ENCODE measurements at places on chromosomes 4 and X.

DNA sequence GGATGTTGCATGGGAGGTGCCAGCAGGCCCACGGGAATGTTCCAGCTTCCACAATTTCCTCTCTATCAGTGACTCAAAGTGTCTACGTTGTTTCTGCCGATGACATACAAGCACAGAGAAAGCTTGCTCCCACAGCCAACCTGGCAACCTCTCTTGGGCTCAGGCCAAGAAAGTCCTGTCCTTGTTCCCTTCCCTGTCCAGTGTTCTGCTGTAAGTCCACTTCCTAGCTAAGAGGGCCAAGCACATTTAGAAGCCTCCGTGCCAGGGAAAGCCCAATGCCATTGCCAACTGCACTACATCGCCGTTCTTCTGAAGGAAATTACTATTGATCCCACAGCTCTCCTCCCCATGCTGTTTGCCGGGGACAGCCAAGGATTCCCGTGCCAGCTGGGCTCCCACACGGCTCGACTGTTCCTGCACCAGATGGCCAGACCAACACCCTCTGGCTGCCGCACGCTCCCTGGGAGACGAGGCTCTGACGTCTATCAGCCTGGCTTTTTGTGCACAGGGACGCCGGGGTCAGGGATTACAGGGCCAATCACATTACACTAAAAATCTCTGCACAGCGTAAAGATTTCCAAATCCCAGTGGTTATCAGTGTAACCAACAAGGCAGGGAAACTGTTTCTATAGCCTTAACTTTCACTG lies 284.0 kb downstream of the BCOR start:
- no peak for DNase-seq

GRCh38 chrX:110015032-110015431 lies 12.1 kb downstream of the TMEM164 start:
- peak; percentile 53 for DNase-seq

GRCh38 chrX:107627838-107628661 lies at the start of gene PRPS1:
Gene PRPS1 (plus strand): TSS chrX:107628510. CDS start chrX:107628629, 119 bp downstream.
- DNase-seq, result peak; percentile 97

DNA sequence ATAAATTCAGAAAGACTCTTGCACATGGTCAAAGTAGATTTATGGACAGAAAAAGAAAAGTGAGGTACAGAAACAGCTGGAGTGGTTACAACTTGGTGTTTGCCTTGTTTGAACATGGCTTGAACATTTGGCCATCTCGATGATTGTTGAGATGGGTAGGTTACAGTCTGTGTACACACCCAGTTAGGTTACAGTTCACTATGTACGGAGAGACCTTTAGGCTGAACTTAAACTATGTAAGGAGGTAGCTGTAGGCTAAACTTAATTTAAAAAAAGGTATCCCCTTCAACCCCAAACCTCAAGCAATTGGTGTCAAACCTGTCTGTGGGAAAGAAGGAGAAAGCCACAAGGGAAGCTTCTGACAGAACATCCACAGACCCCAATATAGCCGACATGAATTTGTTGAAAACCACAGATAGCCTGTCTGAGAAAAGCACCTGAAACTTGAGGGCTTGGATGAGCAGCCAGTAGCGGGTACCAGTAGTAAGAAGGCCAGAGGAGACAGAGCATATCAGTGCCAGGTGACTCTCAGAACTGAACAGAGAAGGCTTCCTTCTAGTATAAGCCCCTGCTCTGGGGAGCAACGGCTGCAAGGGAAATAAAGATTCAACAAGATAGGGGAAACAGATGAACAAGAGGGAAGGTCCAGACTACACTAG lies 247.9 kb upstream of the GALNTL6 start:
- no peak for DNase-seq

DNA sequence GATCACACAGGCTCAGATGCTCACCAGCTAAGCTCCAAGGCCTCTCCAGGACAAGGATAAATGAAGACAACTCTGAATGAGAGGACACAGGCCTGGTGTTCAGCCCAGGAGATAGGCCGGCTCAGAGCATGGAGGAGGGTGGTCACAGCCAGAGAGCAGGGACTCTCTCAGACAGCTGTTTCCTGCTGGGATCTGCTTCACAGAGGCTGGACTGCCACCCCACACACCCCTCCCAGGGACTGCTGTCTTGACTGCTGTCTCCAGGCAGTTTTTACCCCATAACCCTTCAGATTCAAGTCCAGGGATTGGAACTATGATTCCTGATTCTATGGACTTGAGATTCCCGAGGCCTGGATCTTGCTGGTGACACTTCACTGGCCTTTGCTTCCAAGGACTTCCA lies 89.0 kb downstream of the SMIM20 start:
- DNase-seq, result no peak

DNA sequence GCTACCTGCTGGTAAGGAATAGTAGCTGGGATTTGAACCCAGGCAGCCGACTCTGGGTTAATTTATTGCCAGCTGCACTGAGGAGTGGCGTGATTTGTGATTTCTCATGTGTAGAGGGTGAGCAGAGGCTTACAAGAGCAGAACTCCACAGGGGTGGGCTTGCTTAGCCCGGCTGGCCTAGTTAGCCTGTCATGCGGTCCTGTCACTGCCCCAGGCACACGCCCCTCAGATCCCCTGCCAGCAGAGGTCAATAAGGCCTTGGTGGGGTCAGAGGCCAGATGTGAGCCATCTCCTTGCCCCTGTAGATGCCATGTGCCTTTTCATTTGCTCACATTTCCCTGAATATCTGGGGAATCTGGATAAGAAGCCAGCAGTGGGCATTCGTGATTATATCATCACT lies 13.4 kb downstream of the NSDHL start:
- no peak for DNase-seq

DNA sequence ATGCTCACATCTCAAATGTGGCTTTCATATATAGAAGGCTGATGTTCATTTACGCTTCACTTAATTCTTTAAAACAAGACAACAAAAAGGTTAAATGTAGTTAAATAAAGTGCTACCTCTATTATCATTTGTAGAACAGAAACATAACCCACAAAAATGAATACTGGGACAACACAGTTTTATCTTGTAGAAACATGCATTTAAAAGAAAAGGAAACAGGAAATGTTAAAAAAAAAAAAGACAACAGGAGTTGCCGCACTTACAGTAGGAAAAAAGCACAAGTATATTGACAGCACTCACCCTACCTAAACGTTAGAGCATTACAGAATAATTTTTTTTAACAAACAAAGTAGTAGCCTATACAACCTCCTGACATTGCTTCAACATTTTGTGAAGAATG lies 4.8 kb downstream of the THOC2 start:
- DNase-seq, result no peak

- DNase-seq, result peak; percentile 62
Measured at GRCh38 chrX:100980608-100981497, 11.3 kb downstream of the ARL13A start.

DNA sequence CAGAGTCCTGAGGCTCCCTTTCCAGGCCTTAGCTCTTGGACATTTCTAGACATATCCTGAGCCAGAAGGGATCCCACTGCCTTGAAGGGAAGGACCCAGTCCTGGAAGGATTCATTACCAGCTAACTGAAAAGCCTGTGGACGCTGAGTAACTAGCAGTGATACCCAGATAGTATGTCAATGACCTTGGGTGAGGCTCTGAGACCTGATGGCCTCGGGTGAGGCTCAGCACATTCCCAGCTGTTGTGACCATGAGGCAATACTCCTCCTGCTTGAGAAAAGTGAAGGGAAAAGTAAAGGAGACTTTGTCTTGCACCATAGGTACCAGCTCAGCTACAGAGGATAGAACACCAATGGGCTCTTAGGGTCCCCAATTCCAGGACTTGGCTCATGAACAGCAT lies 268.1 kb downstream of the DKK2 start:
- no peak for DNase-seq

DNA sequence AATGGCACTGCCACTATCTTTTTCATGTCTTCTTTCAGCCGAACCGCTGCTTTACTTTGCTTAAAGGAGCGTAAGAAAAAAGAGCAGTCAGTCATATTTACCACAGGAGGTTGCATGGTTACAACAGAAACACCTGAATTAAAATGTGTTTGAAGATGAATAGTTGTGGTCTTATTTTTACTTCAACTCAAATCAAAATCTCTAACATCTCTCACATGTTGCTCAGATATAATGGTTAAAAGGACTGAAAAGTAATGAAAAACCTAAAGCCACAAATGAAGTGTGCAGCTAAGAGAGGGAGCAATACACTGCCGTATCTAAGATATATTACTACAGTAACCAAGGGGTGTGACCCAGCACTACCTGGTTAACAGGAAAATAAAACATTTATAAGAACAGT lies 27.4 kb downstream of the FAM13A start:
- no peak for DNase-seq

GRCh38 chr4:150971901-150972300 lies 43.2 kb downstream of the LRBA start:
- no peak for DNase-seq

GRCh38 chr4:141499261-141499853 lies 137.0 kb upstream of the IL15 start:
- DNase-seq, result no peak

DNA sequence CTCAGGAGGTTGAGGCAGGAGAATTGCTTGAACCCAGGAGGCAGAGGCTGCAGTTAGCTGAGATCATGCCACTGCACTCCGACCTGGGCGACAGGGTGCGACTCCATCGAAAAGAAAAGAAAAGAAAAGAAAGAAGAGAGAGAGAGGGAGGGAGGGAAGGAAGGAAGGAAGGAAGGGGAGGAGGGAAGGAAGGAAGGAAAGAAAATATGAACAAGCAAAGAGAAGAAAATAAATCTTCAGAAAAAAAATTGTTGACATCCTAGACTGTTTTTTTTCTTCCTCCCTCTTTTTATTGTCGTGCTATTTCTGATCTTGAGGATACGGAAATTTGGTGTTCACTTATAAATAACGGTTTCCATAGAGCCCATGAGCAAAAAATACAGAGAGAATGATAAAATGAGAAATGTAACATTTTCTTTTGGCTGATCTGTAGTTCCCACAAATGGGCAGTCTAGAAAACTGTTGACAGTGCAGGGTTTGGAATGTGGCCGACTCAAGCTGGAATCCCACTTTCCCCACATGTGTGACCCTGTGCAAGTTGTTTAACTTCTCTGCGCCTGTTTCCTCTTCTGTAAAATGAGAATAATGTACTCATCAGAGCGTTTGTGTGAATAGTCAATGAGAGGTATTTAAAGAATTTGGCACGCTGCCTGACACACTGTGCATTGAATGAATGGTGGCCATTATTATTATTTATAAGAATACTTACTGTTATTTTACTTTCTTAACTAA lies 19.4 kb downstream of the SORBS2 start:
- DNase-seq, result peak; percentile 35
